ENCODE measurements at places on chromosomes 2 and 18.
A peak's percentile ranks its signal among the peaks of the same experiment; 100 is the strongest.

- DNase-seq, result no peak
Measured at GRCh38 chr2:76825140-76825970, 696.8 kb downstream of the LRRTM4 start.

- DNase-seq, result no peak
Measured at GRCh38 chr18:40821596-40822243, 1133.3 kb upstream of the PIK3C3 start.

- DNase-seq, result no peak
Measured at GRCh38 chr2:66521291-66521922, 86.5 kb downstream of the MEIS1 start.

DNA sequence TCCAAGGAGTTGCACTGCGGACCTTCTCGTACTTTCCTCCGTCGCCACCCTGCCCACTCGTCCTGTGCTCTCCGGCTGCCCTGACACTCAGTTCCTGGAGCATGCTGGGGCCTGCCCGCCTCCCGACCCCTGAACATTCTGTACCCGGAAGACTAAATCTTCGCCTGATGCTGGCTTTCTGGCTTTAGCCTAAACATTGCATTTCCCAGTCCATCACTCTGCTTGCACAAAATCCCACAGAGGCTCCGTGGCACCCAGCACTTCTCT lies 550 bp upstream of the SFXN5 start:
- no peak for DNase-seq

GRCh38 chr18:57352761-57353136 lies 392 bp downstream of the ST8SIA3 start:
- DNase-seq, result no peak

DNA sequence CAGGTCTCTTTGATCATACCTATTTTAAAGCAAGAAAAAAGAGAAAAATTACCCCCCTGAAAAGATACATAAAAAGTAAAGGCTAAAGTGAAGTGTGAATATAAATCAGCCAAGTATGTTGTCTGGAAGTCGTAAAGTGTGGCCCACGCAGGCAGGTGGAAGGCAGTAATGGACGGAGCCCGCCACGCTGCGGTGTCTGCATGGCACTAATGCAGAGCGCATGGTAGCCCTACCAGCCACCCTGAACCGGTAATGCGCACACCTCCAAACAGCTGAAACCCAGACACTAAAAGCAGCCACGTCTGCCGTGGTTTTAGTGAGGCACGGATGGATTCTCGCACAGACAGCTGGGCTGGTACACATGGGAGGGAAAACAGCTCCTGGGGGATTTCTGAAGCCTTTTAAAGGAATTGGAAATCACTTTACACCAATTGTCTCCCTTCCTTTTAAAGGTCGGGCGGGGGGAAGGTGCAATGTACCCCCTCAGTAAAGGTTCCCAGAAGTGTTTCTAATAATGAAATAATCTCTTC lies 615.2 kb downstream of the CNTNAP5 start:
- DNase-seq, result no peak

- DNase-seq, result no peak
Measured at GRCh38 chr2:12363138-12363537, 353.6 kb upstream of the TRIB2 start.

- no peak for DNase-seq
Measured at GRCh38 chr2:226661789-226662545, 137.7 kb downstream of the IRS1 start.

DNA sequence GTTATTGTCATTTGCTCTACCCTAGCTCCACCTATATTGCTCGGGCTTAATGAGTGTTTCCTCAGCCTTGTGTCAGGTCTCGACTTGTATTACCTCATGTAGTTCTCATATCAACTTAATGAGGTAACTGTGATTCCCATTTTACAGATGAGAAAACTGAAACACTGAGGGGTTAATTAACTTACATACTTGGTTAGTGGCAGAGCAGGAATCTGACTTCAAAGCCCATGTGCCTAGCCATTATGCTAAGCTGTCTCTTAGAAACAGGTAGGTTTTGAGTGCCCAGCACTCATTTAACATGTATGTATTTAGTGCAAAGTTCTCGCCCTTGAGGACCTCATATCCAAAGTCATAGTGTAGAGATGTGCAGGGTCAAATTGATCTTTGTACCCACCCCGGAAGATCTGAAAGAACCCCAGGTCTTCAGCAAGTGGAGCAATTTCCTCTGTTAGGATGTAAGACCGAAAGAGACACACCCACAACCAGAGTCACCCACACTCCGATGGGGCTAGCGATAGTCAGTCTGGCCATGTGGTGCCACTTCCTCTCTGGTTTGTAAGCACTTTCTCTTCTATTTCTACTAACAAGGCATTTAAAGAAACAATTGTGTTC lies 121.0 kb upstream of the SLC39A10 start:
- DNase-seq, result peak; percentile 51

DNA sequence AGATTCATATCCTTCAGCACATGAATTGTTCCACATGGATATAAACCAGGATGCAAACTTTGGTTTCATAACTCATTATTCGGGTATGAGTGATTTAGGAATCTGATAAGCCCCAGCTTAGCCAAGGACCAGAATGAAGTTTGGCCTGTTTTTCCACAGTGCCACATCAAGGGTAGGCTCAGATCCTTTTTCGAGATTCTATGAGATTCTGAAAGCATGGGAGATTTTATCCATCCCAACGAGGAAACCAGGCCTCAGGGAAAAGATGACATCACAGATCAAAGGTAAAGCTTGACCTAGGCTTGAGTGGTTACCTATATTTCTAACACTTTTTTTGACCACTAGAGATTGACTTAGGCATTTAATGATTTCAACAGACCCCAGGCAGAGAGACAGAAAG lies 590.8 kb upstream of the PKDCC start:
- no peak for DNase-seq

DNA sequence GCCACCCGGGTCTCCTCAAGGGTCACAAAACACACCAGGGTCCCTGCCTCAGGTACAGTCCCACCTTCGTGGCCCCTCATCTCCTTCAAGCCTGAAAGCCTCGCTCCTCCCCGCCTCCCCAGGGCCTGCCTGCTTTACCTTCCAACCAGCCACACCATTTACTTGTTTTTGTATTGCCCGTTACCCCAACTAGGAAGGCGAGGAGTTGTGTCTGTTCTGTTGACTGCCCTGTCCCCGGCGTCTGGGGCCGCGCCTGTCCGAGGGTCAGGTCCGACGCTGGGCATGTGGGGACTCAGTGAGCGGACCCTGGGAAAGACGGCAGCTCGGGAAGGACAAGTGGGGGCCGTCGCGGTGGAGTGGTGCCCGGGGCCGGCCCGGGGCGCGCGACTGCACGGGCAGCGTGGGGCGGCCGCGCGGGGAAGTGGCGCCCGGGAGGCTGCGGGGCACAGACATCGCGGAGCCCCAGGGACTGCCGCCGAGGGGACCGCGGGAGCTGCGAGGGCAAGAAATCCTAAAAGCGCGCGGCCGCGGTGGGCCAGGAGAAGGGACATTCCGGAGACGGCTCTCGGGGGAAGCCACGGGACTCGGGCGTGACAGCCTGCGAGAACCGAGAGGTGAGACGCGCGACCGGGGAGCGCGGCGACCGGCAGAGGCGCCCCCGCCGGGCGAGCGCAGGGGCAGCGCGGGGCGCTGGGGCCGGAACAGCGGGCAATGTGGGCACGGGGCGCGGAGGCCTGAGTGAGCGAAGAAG lies 797 bp upstream of the GRHL1 start:
- peak; percentile 38 for DNase-seq

DNA sequence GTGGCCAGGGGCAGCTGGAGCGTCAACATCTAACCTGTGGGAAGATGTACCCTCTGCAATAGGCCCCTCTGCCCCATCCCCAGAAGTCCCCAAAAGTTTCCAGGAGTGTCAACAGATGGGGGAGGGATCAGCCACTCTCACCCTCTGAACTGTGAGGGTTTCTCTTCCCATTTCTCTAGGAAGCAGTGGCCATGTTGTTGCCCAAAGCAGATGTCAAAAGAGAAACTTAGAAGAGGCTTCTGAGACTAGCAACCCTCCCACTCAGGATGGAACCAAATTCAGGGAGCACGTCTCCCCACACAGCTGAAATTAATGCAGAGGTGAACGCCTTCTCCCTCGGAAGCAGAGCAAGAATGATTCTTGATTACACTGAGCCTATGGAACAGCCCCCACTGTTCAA lies 70.3 kb downstream of the ARL4C start:
- no peak for DNase-seq

GRCh38 chr2:183035954-183036669 lies 2.1 kb downstream of the NCKAP1 start:
- DNase-seq, result no peak

- no peak for DNase-seq
Measured at GRCh38 chr2:239265681-239266433, 135.0 kb downstream of the HDAC4 start.

DNA sequence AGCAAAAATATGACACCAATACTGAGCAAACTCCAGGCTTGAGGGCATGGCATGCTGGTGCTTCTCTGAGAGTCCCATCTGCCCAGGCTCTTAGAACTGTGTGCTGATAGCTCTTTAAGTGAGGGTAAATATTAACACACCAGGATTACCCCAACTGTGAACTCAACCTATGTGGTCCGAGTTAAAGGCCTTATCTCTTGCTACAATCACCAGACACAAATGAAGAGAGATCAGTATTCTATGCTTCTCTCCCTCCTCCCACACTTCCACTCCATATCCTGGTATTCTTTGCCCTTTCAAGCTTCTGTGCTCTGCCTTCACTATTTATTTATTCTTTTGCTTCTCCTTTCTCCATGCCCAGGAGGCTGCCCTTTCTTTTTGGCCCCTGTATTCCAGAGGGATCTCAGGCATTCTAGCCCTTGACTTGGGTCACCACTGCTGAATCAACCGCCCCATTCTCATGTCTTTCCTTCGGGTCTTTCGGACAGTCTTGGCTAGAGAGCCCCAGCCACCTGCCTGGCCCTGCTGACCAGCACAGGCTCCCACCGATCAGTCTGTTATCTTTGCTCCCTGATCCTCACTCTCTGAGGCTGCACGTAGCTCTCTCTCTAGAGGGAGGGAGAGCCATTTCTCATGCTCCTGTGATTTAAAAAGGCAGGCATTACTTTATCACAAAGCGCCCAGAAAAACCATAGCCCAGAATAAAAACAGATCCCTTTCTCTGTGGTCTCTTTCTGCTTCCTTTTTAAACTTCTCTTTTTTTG lies 17.2 kb upstream of the HK2 start:
- no peak for DNase-seq

DNA sequence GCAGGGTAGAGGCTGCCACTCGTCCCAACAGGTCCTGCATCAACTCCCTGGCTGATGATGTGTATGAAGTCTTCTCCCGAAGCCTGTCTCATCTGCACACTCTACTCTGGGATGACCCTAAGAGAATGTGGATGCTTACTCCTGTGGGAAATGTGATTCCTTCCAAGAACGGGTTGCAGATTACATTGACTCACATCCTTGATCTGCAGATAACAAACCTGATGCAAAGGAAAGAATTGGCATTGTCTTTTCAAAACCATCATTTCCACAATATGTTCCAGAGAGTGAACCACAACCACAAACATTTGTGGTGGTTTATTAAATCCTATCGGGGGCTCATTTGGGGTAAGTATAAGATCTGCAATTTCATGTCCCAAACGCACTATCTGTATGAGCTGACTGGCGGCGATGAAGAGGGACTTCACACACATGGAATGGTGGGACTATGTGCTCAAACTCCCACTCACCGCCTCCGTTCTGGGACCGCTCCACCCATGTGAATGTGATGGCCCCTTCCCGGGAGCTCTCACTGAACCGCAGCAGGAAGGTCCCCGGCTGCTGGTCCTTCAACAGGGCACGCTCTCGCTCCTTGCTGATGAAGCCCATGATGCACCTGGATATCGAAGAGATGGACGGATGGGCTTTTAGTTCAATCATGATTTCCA lies 35.5 kb downstream of the STAT1 start:
- DNase-seq, result no peak

DNA sequence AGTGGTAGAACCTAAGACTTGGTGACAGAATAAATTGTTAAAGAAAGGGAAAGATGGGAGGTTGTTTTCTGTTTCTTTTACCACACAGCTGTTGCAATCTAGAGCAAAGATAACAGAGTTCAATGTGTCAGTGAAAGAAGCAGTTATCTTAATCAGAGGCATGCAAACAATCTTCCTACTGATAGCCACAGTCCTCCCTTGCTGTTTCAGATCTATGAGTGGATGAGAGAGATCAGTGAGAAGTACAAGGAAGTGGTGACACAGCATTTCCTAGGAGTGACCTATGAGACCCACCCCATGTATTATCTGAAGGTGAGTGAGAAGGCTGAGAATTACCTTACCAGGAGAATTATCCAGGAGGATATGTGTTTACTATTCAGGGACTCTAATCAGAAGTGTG lies 15.9 kb downstream of the CPO start:
- DNase-seq, result no peak

- no peak for DNase-seq
Measured at GRCh38 chr2:9654452-9655100, 23.8 kb upstream of the YWHAQ start.

- DNase-seq, result no peak
Measured at GRCh38 chr2:202317080-202317857, 51.7 kb downstream of the NOP58 start.

- no peak for DNase-seq
Measured at GRCh38 chr2:74693213-74693612, 39.2 kb downstream of the SEMA4F start.

DNA sequence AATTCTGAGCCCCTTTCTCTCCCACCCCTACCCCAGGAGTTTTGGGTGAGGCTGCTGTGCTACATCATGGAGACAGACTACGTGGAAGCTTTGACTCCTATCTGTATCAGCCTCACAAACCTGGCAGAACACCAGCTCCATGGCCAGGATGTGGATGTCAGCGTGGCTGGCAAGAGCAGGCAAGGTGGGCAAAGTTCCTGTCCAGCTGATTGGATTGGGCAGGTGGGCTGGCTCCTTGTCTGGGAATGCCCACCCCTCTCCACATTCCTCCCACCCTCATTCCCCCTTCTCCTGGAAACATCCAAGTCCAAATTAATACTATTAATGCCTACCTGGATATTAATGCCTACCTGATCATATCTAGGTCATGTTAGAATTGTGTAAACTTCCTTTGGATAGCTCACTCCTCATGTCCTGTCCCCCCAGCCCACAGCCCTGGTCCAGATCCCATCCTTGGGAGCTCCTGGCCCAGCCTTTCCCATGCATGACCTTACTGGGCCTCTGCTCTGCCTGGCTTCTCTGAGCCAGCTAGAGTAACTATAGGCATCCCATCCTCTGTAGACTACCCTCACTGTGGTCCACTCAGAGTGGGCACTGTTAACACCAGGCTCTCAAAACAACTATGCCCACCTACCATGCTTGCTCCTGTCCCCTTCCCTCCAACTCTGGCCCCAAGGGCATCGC lies 24.1 kb downstream of the MROH2A start:
- DNase-seq, result no peak

DNA sequence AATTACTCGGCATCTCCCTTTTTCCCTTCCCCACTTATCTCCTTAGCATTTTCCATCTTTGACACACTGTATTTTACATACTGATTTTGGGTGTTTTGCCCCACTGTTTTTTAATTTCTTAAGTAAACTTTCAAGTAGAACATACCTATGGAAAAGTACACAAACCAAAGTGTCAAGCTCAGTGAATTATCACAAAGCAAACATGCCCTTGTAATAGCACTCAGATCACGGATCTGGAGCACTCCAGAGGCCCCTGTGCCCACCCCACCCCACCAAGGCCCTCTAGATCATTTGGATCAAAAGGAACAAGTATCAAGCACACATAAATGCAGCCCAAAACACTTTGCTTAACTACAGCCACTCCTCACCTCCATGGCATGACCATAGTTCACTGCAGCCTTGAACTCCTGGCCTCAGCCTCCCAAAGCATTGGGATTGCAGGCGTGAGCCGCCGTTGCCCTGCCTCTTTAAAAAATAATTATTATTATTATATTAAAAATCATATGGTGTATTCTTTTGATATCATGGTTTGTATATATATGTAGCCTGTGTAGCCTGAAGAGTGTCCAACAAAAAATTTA lies 38.1 kb downstream of the FER1L5 start:
- DNase-seq, result no peak

All from GM18507 (cell line).